Sigmoid colon (tissue), 7 donors: ENCODE measurements at places on chromosomes 11 and 22. TPM values are rescaled to one million over a fixed set of nuclear protein-coding genes. Genes with fewer than 3 reads are reported as not detected.

C11orf42 gene
- polyA plus RNA-seq = not detected

RRP8 gene
- 12.3 TPM for polyA plus RNA-seq

TMEM191C gene
- 5.3 TPM for polyA plus RNA-seq

SLC16A8 gene
- polyA plus RNA-seq = 0.20 TPM

DDT gene
- polyA plus RNA-seq = 261 TPM

FAT3 gene
- polyA plus RNA-seq = not detected

TRIM51 gene
- polyA plus RNA-seq = not detected

MS4A6E gene
- polyA plus RNA-seq = 0.23 TPM

NLRP14 gene
- not detected for polyA plus RNA-seq

MUC2 gene
- polyA plus RNA-seq = 22.8 TPM

VPREB1 gene
- polyA plus RNA-seq = not detected

SPDYC gene
- polyA plus RNA-seq = not detected

RAB39A gene
- polyA plus RNA-seq = 0.92 TPM

SPI1 gene
- polyA plus RNA-seq = 21.6 TPM

ARHGAP32 gene
- 20.0 TPM for polyA plus RNA-seq

OR52R1 gene
- polyA plus RNA-seq = not detected

CCDC87 gene
- polyA plus RNA-seq = not detected

MPEG1 gene
- 63.8 TPM for polyA plus RNA-seq

ROBO4 gene
- 6.2 TPM for polyA plus RNA-seq

GRAMD1B gene
- 1.8 TPM for polyA plus RNA-seq

LRRC56 gene
- 2.4 TPM for polyA plus RNA-seq

BACE1-AS gene
- polyA plus RNA-seq = 4.2 TPM

OR2AG1 gene
- polyA plus RNA-seq = not detected

EXPH5 gene
- 2.3 TPM for polyA plus RNA-seq

TREH gene
- polyA plus RNA-seq = 1.2 TPM

ART5 gene
- not detected for polyA plus RNA-seq

CSTF3 gene
- polyA plus RNA-seq = 12.0 TPM
